ENCODE measurements at places on chromosomes 3 and 15.
A peak's percentile ranks its signal among the peaks of the same experiment; 100 is the strongest.

DNA sequence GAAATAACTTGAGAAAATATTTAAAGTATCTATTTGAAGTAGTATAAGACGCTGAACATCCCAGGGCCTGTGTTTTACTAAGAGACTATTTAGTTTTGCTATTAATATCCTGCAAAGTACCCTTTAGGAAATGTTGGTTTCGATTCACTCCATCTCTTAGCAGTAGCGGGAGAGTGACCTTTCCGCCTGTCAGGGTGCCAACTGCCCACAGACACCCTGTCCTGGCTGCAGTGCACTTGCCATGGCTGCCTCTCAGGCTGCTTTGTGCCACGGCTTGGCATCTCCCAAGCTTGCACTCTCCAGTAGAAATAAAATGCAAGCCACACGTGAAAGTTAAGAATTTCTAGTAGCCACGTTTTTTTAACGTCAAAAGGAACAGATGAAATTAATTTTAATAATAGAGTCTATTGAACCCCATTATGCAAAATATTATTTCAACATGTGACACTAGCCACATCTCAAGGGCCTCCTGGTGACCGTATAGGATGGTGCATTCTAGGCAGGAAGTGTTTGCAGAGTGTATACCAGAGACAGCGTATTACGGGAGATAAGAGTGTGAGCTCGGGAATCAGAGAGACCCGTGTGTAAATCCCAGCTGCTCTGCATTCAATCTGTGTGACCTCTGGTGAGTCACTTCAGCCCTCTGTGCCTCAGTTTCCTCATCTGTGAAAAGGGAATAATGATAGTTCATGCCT is 19.8 kb downstream of the ADAMTS9 start:
- DNase-seq: no peak

GRCh38 chr15:83565553-83566159 is 88.3 kb upstream of the ADAMTSL3 start:
- peak; percentile 56 for DNase-seq

DNA sequence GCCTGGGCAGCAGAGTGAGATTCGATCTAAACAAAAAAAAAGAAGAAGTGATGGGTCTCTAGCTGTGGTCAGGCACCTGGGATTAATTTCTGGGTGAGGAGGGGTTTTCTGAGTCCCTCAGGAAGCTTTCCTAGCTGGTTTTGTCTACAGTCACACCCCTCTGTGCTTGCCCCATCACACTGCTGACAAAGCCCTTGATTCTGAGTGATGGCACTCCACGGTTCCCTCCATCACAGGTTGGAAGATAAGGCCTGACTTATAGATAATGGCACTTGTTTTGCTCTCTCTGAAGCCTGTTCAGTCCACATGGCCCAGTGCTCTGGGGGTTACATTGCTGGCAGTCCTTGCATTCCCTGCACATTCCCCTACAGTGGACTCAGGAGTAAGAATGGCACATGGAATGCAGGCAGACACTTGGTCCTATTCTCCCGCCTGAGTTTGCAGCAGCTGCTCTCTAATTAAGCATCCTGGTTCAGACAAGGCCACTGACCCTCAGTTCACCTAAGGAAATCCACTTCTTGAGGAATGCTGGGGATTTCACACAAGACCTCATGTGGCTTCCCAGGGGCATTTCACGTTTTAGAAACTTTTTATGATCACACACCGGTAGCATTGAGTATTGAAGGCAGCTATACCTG is 81.0 kb upstream of the NMNAT3 start:
- peak; percentile 85 for DNase-seq

GRCh38 chr3:136142592-136142991 is 53.5 kb downstream of the MSL2 start:
- DNase-seq: no peak

DNA sequence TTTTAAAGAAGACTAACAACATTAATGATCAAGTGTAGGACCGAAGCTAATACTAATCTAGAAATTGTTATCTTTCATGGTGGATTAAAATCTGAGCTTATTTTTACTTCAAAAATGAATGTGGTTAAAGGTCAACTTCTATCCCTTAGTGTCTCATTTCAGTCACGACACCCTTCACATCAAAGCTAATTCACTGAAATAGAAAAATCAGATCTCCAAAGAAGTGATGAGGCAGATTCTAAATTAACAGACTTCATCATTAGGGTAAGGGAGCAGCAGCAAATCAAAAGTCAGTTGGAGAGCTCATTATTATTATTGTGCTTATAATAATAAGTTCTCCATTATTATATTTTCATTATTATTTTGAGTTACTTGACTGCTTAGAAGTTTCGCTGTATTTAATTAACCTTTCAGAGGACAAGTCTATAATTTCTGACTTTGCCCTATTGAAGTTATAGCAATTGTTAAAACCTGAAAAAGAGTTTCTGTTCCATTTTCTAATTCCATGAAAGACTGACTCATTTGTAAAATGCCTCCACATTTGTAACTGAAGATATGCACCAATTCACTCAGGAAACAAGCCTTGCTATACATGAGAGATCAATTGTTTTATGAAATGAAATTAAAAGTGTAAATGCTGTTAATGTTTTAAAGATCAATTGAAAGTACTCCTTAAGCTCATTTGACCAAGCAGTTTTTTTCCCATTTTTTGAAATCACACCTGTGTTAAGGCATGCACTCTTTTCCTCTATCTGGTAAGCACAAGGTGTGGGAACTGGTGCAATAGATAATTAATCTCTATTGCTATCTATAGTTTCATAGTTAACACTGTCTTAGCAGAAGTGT is 23.1 kb upstream of the CMC1 start:
- DNase-seq: no peak

DNA sequence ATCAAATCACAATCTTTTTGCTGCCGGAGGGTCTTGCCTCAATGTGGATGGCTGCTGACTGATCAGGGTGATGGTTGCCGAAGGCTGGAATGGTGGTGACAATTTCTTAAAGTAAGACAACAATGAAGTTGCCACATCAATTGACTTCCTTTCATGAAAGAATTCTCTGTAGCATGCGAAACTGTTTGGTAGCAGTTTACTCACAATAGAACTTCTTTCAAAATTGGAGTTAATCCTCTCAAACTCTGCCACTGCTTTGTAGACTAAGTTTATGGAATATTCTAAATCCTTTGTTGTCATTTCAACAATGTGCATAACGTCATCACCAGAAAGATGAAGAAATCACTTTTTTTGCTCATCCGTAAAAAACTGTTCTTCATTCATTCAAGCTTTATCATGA is 65.8 kb downstream of the B3GNT5 start:
- no peak for DNase-seq

GRCh38 chr15:72564091-72564490 is 90.0 kb downstream of the ARIH1 start:
- no peak for DNase-seq

GRCh38 chr15:31046759-31047359 is 54.7 kb downstream of the TRPM1 start:
- no peak for DNase-seq

DNA sequence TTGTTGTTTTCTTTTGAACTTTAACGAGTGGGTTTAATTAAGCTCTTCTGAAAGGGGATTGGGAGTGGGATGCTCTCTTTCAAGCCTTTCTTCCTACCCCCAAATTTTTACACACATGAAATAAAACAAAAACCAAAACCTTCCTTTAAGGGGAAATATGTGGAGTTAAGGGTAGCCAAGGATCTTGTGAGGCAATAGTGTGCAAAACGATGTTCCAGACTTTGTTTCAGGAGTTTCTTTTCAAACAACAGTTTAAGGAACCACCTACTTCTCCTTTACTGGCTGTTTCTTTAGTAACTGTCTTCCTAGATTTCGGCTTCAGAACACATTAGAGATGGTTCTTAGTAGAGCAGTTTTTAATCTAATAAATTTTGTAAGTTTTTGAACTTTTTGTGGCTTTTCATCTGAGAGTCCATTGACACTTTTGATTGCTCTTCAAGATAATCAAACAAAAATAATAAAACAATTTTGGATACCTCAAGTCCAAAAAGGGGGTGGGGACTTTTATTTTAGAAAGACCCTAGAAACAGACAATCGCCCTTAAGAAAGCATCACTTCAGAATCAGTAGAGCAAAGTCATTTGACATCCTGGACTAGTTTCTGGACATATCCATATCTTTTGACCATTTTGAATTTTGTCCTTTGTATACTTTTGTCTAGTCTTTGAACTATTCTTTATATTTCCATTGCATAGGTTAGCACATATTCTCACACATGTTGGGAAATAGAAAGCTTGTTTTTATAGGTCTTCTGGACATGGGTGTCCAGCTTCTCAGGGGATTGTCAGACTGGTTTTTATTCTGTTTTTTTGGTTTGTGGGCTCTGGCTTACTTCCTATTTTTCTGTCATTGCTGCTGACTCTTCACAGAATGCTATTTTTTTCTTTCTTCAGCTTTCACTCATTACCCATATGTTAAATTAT is 6.0 kb downstream of the DIPK2A start:
- no peak for DNase-seq

DNA sequence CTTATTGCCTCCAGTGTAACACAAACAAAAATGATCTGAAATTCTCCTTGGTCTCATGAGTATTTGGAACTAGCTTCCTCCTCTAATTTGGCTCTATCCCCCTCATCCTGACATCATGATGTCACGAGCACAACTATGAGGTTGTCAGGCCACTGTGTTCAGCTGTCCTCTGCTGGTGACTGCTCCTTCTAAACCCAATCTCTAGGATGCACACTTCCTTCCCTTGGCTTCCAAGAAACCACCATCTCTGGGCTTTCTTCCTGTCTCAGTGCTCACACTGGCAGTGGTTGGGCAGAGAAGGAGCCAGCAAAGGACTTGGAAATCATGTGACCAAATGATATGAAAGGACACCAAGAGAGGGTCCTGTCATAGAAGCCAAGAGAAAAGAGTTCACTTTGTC is 30.7 kb upstream of the EIF1B start:
- no peak for DNase-seq

DNA sequence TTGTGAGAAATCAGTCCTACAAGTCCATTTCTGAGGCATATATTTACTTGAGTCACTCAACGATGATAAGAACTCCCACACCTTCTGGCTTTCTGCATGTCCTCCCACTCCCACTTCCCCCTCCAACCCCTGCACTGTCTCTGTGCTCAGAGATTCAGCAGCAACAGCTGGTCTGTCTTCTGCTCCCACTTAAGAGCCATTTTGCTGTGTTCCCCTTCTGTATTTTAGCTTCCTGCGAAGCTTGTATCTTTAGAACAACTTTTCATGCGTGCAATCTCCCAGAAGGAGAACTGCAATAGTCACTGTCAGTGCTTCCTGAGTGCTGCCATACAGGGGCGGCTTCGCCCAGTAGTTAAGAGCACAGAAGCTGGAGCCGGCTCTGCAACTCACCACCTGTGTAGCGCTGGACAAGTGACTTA is 90.0 kb upstream of the SPATA12 start:
- DNase-seq: no peak

DNA sequence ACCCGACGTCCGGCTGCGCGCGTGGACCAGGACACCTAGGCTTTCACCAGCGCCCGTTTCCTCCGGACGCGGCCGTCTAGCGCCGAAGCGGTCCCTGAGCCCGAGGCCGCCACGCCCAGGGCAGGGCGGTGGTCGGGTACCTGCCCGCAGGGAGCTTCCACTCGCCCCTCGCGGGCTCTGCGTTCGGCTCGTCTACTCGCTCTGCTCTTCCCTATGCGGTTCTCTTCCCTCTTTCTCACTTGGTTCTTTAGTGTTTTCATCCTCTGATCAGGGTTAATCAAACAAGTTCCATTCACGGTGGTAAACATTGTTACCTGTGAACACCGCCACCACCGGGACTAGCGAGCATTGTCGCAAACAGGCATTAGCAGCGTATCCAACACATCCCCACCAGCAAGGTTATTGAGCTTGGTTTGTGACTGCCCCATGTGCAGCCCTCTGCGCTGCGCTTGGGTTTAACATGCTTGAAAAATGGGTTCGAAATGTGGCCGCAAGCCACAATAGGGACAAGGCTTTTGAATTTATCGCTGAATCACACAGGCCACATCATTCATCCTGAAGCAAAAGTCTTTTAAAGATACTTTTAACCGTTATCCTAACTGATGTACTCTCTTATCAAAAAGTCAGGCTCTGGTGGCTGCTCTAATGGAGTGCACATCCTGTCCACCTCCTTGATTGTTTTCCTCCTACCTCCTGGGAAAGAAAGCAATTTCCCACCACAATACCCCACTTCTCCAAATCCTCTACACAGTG is 843 bp upstream of the CD47 start:
- DNase-seq: no peak

DNA sequence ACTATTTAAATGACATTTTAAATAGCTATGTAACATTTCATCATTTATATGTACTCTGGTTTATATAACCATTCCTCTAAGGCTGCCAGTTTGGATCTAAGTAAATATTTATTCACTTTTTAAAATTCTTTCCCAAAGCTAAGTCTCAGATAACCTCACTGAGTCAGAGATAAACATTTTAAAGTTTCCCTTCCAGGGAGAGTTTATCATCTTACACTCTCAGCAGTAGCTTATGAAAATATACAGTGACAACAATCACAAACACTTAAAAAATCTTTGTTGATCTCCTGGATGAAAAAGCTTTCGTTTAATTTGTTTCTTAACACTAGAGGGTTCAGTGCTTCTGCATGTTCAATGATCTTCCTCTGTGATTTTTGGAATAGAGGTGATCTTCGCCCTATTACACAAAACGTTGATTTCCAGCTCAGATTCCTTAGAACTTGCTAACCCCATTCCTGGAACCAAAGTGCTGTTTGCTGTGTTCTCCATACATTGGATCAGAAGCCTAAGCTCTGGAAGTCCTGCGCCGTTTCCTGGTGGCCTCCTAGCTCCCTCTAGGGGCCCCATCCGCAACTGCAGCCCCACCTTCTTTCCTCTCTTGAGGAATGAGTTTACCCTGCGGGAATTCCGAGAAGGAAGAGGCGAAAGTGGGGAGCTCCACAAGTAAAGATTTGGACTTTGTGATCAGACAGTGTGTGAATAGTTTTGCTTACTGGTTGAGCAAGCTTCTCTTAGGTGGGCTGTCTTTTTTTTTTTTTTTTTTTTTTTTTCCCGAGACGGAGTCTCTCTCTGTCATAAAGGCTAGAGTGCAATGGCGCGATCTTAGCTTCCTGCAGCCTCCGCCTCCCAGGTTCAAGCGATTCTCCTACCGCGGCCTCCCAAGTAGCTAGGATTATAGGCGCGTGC is 29.3 kb upstream of the SACM1L start:
- DNase-seq: peak; percentile 37

- DNase-seq: no peak
These were observed 738.8 kb upstream of the GOLIM4 start for GRCh38 chr3:168834558-168834957.

DNA sequence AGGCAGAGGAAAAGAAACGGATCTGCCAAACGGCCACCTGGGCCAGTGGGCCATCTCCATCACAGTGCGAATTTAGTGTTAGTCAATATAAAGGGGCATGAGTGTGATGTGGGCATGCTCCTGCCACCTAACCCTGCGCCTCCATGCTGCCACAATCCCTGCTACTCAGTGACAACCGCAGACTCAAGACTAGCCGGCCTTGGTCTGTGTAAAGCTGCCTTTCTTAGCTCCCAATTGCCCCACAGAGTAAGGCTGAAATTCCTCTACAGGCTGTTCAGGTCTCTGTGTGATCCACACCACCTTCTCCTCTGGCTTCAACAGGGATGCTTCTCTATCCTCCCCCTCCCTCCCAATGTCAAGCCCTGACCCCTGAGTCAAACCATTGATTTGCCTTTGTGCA is 269.7 kb downstream of the XXYLT1 start:
- DNase-seq: no peak
